GM19239 (cell line): ENCODE measurements at places on chromosomes 12 and 14.

DNA sequence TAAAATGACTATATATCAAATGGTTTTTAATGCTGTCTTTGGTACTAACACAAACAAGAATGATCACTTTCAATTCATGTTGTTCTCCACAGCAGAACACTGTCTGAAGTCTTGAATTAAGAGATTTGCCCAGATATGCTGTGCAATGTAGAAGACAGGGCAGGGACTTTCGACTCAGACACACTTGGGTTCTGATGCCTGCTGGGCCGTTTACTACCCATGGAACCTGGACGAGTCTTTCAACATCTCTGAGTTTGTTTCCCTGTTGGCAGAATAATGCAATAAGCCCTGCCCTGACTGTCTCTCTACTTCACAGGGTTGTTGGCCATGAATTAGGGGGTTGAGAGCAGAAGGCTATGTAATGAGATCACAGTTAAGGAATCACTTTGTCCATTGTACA, 162.6 kb upstream of the TMPO start:
- DNase-seq, result no peak

- DNase-seq, result no peak
Observed at GRCh38 chr12:88733008-88733407, 152.7 kb upstream of the KITLG start.

DNA sequence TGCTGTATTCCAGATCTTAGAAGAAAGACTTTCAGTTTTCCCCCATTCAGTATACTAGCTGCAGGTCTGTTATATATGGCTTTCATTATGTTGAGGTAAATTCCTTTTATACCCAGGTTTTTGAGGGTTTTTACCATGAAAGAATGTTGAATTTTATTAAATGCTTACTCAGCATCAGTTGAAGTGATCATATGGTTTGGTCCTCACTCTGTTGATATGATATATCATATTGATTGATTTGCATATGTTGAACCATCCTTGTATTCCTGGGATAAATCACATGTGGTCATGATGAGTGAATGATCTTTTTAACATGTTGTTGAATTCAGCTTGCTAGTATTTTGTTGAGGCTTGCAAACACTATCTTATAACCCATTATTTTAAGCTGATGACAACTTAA, 96.7 kb downstream of the TRMT5 start:
- DNase-seq, result no peak

- DNase-seq, result no peak
Observed at GRCh38 chr12:97006585-97006984, 99.5 kb downstream of the NEDD1 start.

- DNase-seq, result no peak
Observed at GRCh38 chr14:93266127-93266526, 59.1 kb downstream of the UBR7 start.

DNA sequence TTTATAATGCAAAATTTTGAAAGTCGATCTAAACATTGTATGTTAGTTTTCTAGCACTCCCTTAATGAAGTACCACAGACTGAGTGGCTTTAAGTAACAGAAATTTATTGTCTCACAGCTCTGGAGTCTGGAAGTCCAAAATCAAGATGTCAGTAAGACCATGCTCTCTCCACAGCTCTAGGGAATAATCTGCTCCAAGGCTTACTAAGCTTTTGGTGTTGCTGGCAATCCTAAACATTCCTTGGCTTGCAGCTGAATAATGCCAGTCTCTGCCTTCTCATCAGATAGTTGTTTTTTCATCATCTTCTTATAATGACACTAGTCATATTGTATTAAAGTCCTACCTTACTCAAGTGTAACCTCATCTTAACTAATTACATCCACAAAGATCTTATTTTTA, 102.2 kb downstream of the RASSF9 start:
- no peak for DNase-seq

DNA sequence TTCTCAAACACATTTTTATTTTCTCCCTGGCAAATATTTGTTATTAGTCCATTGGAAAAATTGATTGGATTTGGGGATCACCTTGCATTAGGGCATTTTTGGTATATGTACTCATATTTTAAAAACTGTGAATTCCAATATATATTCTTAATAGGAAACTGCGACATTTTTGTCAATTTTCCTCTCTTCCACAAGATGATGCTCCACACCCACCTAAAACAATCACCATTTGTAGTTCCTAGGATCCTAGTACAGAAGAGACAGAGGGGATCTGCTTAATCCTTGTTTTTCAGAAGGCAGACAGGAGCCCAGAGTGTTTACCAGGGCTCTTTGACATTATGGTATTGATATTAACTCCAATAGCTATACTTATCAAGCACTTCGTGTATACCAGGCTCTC, 22.8 kb upstream of the OASL start:
- DNase-seq, result no peak

- no peak for DNase-seq
Observed at GRCh38 chr12:45590646-45591045, 138.9 kb upstream of the ARID2 start.

GRCh38 chr14:61347826-61348443, 26.6 kb downstream of the PRKCH start:
- DNase-seq, result no peak

DNA sequence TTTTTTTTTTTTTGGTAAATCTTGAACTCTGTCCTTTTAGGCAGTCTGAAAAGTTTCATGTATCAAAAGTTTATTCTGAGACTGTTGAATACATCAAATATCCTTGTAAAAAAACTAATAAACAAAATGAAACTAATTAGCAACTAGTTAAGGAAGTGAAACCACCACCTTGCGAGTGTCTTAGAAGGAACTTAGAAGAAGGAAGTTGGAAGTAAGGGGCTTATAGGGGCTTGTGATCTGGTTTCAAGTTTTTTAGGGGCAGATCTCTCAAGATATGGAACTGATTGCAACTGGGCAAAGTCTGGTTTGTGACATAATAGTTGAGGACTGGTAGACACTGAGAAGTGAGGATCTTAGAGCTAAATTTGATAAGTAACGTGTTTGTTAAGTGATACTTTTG, 748.8 kb downstream of the C12orf50 start:
- no peak for DNase-seq

DNA sequence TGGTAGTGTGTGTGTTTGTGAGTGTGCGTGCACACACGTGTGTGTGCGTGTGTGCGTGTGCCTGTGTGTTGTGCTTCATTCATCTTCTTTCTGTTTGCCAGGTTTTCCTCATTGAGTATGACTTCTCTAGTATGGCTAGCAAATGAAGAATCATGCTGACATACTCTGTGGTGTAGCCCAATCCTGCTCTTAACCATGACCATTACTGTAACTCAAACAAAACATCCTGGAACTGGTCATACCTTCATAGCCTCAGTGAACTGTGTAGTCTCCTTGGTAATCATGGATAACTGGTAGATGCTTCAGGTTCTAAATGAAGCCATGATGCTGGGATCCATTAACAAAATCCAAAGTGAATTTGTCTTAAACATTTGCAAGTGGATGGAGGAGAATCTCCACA, 1117.7 kb downstream of the BCL11B start:
- no peak for DNase-seq

GRCh38 chr12:108414021-108414420, 74.9 kb upstream of the CMKLR1 start:
- no peak for DNase-seq

- DNase-seq, result no peak
Observed at GRCh38 chr12:12024911-12025682, 45.6 kb upstream of the BCL2L14 start.

- no peak for DNase-seq
Observed at GRCh38 chr14:90979515-90979914, 80.9 kb downstream of the RPS6KA5 start.

- DNase-seq, result no peak
Observed at GRCh38 chr12:57739914-57740538, 1.5 kb upstream of the AGAP2 start.

DNA sequence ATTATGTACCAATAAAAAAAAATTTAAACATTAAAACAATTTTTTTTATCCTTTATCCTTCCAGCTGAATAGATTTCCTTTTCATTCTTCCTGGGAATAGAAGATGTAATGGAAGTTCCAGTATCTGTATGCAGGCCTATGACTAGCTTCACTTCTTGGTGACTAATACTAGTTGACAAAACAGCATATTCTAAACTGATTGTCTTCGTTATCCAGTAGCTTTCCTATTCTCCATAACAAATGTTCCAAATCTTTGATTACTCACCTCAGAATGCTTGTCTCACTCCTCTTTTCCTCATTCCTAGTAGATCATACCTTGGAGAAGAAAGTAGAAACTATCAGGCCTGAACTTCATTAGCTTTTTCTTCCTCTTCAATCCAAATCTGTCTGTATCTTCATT, 70.7 kb downstream of the PLEKHA5 start:
- no peak for DNase-seq

DNA sequence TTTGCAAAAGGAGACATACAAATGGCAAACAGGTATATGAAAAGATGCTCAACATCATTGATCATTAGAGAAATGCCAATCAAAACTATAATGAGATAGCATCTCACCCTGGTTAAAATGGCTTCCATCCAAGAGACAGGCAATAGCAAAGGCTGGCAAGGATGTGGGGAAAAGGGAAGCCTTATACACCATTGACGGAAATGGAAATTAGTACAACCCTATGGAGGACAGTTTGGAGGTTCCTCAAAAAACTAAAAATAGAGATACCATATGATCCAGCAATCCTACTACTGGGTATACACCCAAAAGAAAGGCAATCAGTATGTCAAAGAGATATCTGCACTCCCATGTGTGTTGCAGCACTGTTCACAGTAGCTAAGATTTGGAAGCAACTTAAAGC, 17.3 kb upstream of the CKAP4 start:
- DNase-seq, result no peak

DNA sequence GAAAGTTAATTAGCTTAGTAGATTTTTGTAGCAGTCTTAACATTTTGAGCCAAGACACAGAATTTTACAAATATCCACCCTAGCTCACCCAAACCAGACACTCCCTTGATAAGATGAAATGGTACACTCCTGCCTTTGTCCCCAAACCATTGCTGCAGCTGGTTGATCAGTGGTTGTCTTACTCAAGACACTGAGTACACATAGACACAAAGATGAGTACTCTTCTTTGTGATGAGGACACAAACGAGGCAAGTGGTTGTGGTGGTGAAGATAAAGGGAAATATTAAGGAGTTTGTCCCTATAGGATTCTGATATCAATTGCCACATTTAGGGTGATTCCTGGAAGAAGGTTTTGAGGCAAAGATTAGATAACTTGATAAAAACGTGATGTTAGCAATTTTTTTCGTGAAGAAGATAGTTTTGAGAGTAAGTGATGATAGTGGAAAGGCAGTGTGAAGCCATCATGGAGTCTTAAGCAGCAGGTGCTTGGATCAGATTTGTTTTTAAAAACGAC, 21.4 kb upstream of the ATP2B1 start:
- DNase-seq, result no peak

GRCh38 chr14:43872752-43873655, 634.1 kb downstream of the FSCB start:
- DNase-seq, result no peak

- no peak for DNase-seq
Observed at GRCh38 chr14:104443391-104444158, 136.0 kb upstream of the C14orf180 start.

DNA sequence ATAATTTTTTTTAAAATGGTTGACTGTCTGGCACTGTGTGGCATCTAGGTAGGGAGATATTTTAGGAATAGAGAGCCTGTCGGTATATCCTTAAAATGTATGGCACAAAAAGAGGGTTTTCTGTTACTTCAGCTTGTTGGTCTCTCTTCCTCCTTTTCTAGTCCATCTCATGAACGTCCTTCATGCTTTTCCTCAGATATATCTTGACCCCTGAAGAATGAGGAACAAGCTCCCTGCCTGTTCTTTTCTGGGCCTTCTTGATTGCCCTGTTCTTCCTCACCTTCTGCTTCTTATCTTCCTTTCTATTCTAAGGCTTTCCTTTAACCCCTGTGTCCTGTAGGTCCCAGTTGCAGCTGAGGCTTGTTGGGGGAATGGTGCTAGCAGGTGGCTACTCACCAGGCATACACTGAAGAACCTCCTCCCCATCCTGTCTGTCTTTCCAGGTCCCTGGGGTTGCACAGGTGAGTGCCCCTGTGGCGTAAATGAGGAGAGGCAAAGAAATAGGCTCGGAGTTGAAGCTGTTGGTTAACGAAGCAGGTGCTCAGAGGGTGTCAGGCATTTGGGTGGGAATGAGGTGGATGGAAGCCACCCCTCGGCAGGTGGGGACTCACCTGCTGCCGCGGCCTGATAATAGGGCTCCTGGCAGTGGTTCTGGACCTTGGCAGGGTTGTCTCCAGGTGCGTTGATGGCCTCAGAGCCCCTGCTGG, 7.2 kb upstream of the C1R start:
- no peak for DNase-seq

DNA sequence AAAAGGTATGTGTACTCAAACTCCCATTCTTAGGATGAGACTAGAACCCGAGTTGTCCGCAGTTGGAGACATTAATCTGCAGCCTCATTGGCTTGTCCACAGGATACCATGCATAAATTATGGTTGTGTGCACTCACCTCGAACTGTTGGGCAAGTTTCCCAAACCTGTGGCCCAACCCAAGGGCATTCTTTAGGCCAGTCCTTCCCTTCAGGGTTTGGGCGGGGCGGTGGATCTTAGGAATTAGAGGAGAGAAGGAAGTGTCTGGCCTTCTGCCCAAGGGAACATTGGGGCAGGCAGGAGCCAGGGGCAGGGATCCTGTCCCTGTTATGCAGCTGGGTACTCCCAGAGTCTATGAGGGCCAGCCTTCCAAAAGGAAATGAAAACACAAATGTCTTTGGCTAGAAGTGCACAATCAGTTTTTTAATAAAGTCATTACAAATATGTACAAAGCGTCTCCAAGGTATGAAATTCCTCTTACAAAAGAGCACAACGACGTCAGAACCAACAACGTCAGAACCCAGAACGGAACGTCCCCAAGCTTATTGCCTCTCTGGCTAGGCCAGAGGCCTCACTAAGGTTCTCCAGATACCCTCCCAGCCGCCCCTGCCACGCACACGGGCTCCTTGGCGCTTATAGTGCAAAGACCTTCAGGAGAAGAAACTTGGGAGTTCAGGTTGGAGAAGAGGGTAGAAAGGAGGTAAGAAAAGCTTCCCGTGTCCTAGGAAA, 25.3 kb downstream of the HRK start:
- no peak for DNase-seq

DNA sequence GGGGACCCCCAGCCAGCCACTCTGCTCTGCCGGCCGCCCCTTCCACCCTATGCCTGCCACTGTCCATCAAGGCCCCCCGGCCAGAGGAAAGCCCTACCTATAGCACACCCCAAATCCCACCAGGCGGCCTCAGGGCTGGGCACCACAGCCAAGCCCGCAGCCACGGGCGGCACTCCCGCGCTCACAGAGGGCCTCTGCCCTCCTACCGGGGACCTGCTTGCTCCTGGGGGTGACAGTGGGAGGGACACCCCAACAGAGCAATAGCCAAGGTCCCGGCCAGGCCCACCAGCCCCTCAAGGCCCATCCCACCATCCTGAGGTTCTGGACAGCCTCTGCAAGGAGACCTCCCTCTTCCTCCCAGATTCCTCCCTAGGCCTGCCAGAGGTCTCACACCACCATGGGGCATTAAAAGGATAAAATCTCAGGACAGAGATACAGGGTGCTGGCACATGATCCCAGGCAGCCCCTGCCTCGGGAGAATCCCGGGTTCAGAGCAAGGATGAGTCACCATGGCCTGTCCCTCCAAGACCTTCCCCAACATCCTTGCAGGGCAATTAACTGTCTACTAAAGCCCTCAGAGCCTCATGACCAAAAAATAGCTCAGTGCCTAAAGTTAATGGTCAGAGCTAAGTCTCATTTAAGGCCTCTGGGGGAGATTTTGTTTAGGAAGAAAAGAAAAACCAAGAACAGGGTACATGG, 17.1 kb downstream of the CCDC85C start:
- DNase-seq, result no peak
